ENCODE measurements at places on chromosomes 6 and 20.

DNA sequence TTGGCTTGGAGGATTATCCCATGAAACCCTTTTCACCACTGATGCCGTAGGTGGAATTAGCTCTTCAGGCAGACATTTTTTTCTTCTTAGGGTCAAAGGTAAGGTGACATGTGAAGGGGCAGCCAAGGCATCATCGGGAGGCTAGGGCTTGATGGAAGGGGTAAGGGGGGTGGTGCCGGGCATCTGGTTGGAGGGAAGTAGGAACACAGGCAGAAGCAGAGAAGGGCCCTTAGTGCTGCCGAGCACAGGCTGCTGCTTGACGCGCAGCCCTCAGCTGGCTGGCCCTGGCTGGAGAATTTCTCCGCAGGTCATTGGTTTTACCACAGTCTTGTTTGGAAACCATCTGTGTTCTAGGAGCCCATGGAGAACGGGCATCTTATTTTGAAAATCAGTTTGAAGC lies 54.7 kb downstream of the TRAF3IP2 start:
- DNase-seq = no peak

- DNase-seq = no peak
These were observed 5.1 kb downstream of the DEF6 start for GRCh38 chr6:35302604-35303241.

DNA sequence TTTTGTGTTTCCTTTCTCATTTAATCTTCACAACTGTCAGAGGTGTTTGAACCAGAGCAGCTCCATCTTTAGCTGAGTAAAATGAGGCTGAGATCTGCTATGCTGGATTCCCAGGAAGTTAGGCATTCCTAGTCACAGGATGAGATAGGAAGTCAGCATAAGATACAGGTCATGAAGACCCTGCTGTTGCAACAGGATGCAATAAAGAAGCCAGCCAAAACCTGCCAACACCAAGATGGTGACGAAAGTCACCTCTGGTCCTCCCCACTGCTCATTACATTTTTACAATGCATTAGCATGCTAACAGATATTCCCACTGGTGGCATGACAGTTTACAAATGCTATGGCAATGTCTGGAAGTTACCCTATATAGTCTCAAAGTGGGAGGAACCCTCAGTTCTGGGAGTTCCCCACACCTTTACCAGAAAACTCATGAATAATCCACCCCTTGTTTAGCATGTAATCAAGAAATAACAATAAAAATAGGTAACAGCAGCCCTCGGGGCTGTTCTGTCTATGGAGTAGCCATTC lies 262.2 kb upstream of the FERMT1 start:
- no peak for DNase-seq

- DNase-seq = no peak
These were observed 129.8 kb upstream of the GJE1 start for GRCh38 chr6:142002825-142003405.

GRCh38 chr20:49656304-49656703 lies 57.4 kb downstream of the B4GALT5 start:
- DNase-seq = no peak

GRCh38 chr6:12103158-12103557 lies 91.0 kb downstream of the HIVEP1 start:
- DNase-seq = no peak

- no peak for DNase-seq
These were observed 101.1 kb upstream of the ID4 start for GRCh38 chr6:19736066-19736465.

GRCh38 chr6:46135176-46135575 lies 5.4 kb downstream of the ENPP4 start:
- DNase-seq = no peak

- no peak for DNase-seq
These were observed 67.3 kb downstream of the TRAM2 start for GRCh38 chr6:52509281-52510212.

DNA sequence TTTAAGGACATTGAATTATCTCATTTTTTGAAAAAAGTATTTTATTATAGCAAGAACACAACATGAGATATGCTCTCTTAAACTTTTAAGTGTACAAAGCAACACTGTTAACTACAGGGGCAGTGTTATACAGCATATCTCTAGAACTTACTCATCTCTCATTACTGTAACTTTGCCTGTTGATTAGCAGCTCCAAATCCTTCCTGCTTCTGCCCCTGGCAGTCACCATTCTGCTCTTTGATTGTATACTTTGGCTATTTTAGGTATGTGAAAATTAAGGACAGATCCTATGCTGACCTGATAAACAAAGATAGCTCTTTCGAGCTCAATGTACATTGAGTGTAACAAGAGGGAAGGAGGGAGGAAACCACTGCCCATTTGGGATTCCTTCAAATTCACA lies 1349.8 kb upstream of the GJE1 start:
- no peak for DNase-seq

DNA sequence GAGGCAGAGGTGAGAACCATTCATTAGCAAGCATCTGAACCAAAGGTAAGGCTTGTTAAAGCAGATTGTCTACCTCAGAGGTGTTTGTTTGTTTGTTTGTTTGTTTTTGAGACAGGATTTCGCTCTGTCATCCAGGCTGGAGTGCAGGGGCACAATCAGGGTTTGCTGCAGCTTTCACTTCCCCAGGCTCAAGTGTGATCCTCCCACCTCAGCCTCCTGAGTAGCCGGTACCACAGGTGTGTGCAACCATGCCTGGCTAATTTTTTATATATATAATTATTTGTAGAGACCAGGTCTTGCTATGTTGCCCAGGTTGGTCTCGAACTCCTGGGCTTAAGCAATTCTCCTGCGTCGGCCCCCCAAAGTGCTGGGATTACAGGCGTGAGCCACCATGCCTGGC lies 17.2 kb downstream of the CYP39A1 start:
- no peak for DNase-seq

GRCh38 chr6:139439349-139439748 lies 64.9 kb upstream of the CITED2 start:
- no peak for DNase-seq

GRCh38 chr6:125155344-125155743 lies 1.8 kb downstream of the TPD52L1 start:
- DNase-seq = no peak

DNA sequence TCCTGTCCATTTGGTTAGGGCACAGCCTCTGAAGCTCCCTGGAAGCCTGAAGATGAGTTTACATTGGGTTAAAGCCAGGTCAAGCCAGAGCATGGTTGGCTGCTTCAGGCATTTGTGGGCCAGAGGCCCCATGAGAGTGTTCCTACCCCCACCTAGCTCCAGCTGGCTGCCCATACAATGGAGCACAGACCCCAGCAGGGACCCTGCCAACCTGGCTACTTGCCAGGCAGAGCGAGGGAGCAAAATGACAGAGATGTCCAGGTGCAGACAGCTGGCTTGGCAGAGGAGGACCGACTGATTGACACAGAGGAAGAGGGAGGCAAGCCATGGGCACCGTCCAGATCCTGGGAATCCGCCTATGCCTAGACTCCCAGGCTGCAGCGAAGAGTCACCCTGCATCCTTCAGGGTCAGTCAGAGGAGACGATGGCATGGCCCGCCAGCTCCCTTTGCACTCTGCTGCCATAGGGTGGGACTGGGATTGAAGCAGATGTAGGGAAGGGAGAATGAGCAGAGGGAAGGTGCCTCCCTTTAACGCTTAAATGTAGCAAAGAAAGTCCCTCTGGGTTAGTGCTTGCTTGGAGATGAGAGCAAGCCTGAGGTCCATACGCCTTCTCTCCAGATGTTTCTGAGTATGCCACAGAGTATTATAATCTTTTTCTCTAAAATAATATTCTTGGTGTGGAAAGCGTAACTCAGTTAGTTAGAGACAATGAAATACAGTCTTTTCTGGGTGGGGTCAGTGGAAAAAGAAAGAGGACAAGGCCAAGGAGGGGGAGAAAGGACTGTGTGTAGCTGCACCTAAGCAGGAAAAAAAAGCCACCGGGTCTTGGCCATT lies 77.6 kb upstream of the FYN start:
- DNase-seq = no peak

- no peak for DNase-seq
These were observed 32.0 kb downstream of the SIRPA start for GRCh38 chr20:1927217-1927616.

DNA sequence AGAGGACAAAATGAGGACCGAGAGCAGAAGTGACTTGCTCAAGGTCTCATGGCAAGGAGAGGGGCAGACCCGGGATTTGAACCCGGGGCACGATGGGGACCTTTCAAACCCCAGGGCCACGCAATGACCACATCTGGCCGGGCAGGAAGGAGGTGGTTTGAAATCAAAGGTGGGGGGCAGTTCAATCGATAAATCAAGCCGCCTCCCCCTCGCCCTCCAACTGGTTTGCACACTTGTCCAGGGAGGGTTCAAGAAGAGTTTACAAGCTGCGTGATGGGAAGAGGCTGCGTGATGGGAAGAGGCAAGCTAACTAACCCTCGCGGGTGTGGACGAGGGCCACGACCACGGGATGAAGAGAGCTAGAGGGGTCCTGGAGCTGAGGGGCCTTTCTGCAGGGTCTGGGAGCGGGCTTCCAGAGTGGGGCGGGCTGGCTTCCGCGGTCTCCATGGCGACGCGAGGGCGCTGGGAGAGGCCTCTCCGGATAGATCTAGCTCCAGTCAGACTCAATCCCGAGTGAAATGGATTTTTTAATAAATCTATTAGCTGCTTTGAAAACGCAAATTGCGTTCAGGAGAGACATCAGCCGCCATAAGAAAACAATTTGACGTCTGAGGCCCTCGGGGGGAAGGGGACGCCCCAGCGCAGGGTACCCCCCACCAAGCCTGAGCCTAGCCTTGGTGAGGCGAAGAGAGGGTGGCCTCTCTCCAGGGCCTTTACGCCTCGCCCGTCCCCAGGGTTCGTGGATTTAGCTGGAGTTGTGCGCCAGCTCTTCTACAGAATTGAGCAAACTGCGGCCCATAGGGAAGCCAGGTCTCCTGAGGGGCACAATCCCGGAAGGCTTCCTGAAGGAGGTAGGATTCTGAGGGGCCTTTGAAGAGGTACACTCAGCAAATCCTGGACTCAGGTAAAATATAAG lies 143.9 kb downstream of the GRM4 start:
- DNase-seq = no peak

DNA sequence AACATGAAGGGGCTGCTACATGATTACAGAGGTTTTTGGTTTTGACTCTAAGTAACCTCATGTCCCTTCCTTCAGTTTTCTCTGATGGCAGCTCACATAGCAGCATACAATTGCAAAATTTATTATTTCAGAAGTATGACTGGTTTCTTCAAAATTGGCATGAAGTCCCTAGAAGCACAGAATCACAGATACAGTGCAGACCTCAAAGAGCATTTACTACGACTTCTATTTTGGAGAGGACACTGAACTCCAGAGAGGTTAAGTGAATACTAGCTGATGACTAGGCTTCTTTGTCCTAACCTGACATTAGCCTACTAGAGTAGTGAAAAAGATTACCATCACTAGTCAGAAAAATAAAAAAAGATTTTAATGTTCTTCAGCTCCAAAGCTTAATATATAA lies 664.3 kb downstream of the RFPL4B start:
- DNase-seq = no peak

GRCh38 chr6:38450717-38451116 lies 189.0 kb downstream of the BTBD9 start:
- no peak for DNase-seq

DNA sequence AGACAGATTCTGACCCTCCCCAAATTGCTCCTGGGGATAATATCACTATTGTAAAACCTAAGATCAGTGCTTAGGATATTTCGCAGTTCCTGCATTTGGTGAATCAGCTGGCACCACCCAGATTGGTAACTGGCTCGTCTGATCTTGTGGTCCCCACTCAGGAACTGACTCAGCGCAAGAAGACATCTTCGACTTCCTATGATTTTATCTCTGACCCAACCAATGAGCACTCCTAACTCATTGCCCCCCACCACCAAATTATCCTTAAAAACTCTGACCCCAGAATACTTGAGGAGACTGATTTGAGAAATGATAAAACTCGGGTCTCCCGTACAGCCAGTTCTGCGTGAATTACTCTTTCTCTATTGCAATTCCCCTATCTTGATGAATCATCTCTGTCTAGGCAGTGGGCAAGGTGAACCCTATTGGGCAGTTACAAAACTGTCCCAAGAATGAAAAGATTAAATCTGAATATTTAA lies 55.7 kb upstream of the PRND start:
- DNase-seq = no peak

- no peak for DNase-seq
These were observed 104.8 kb upstream of the MOCS1 start for GRCh38 chr6:40039042-40039441.
